ENCODE measurements at places on chromosomes 2 and 18.

DNA sequence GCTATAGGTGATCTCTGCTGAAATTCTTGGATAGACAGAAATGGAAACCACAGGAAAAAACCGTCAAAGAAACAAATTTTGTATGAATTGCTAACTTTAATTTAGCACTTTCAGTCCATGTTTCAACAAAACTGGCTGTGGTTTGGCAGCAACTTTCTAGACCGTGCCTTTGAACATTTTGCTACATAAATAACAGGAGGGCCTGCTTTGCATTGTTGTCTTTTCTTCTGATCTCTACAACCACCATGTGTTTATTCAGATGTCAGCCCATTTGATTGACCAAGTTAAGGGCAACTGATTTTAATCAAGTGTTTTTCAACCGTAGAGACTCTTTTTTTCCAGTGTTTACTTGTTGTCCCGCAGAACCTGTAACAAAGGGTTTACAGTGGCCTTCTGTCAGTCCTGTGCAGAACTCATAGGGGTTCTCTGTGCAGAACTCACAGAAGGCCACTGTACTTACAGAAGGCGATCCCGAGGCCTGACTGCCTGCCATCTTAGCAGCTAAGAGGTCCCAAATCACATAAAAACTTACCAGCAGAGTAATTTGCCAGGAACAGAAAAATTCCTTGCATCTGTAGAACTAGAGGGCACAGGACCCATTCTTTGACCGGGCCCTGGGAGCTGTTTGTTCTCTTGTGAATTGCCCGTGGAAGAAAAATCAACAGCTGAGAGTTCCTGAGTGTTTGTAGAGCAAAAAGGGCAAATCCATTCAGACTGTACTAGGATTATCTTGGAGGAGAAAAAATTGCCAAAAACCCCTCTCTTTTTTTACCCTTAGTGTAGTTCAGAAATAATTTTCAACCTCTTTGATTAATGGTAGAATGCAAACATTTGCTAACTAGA, 120.6 kb downstream of the PRKRA start:
- no peak for DNase-seq

DNA sequence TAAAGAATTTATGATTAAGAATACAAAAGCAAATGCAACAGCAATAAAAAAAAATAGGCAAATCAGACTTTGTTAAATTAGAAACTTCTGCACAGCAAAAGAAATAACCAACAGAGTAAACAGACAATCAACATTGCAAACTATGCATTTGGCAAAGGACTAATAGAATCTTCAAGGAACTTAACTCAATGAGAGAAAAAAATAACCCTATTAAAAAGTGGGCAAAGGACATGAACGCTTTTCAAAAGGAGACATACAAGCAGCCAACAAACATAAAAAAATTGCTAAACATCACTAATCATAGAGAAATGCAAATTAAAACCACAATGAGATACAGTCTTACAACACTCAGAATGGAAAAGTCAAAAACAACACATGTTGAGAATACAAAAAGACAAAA, 166.0 kb upstream of the DSEL start:
- DNase-seq: no peak

DNA sequence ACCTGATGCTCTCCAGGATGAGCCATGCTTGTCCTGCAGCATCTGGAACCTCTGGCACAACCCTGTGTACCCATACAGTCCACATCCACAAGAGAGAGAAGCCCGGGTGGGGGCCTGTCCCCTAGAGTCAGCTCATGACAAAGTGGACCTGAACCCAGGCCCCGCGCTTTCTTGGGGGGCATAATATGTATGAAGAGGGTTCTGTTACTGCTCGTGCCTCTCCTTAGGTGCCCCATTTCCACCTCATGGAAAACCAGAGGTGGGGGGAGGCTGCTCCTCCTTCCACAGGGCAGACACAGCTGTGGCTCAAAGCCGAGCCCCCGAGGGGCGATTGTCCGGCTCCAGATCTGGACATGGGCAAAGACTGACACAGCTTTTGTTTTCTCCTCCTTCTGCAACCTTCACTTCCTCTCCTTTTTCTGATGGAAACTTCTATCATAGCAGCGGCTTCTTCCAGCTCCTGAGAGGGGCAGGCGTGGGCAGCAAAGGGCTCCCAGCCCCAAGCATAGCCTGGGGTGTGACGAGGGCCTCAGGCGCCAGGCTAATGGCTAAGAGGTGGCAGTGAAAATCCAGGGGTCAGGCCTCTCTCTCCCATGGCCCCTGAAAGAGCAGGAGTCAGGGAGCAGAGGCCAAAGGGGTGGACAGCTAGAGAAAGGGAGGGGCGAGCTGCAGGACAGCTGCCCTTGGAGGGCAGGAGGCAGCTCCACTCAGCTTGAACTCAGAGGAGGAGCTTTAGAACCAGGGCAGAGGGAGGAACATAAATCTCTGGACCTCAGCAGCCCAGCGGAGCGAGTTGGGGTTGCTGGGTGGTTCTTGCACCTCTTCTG, 155.5 kb downstream of the ZFP36L2 start:
- no peak for DNase-seq

- no peak for DNase-seq
These were observed 49.3 kb downstream of the SP110 start for GRCh38 chr2:230170532-230170931.

- no peak for DNase-seq
These were observed 439.1 kb downstream of the EIPR1 start for GRCh38 chr2:2938481-2938880.

- peak; percentile 8 for DNase-seq
These were observed 4.9 kb downstream of the QPCT start for GRCh38 chr2:37349231-37349860.

- DNase-seq: no peak
These were observed 267.4 kb downstream of the MEIS1 start for GRCh38 chr2:66702301-66702700.

DNA sequence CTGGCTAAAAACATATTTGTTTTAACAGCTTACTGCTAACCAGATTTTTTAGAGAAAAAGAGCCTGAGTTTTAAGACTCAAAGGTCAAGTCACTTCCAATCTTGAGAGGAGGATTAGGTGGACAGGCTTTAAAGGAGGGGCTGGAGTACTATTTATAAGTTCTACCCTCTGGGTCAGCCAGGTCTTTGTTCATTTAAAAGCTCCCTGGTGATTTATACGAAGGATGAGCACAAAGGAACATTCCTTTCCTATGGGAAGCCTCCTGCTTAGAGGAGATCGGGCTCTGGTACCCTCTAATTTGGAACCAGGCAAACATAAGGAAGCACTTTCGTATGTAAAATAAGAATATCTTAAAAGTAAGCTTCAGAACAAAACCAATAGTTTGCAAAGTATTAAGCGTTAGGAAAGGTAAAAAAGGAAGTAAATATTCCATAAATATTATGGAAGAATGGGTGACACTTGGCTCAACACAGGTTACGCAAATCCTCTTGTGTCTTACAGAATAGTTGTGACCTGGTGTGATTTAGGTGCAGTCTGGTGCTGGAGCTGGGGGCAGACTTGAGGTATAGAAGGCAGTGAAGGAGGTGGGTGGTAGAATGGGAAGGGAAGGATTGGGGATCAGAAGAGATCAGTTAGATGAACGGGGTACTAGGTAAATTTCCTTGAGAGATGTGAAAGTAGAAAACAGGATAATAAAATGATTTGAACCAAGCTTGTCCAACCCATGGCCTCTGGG, 35.6 kb downstream of the PDE6D start:
- no peak for DNase-seq

- DNase-seq: no peak
These were observed 335.3 kb downstream of the RIT2 start for GRCh38 chr18:42780171-42780570.

- DNase-seq: no peak
These were observed 35.6 kb upstream of the ZSWIM2 start for GRCh38 chr2:186884587-186884986.

DNA sequence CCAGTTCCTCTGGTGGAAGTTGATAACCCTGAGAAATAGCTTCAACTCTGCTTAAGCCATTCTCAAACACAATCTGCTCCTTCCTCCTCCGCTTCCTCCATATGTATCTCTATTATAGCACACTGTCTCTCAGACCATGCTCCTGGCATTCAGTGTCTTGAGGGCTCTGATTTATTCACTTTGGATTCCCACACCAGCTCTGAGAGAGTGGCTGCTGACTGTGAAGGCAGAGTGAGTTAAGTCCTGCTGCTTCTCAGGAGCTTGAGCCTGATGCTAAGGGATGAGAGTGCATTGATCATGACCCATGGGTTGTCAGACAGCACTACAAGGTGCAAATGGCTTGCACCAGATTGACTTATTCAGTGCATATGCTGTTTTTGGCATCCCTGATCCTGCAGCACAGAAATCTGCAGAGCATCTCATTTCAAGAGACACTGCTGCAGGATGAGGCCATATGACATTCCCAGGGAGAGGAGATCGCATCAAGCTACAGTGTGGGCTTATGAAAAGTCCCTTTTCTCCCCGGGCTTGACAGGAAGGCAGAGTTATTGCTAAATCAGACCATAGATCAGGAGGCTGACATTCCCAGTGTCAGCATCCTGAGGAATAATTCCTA, 500.5 kb upstream of the RAB6C start:
- DNase-seq: no peak

DNA sequence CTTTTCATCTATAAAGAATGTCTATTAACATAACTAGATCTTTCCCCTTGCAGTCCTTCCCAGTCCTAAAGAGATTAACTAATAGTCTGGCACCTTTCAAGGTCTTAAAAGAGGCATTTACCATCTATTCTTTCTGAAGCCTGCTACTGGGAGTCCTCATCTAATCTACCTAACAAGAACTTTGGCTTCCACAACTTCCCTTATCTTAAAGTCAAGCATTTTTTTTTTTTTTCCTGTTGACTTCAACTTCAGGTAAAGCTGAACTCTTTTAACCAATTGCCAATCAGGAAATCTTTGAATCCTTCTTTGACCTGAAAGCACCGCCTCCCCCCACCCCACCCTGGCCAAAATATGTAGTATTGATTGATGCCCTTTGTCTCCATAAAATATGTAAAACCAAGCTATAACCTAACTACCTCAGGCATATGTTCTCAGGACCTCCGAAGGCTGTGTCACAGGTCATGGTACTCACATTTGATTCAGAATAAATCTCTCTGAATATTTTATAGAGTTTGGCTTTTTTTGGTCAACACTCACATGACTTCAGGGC, 168.6 kb downstream of the PTPRM start:
- no peak for DNase-seq

- DNase-seq: no peak
These were observed 30.0 kb downstream of the TBC1D8 start for GRCh38 chr2:101121174-101121573.

GRCh38 chr2:86275384-86275799, 62.0 kb downstream of the REEP1 start:
- DNase-seq: no peak

GRCh38 chr2:23066686-23067085, 318.3 kb upstream of the KLHL29 start:
- DNase-seq: no peak
